HCT116 (cell line): ENCODE measurements at places on chromosomes 11 and 22. TPM values are rescaled to one million over a fixed set of nuclear protein-coding genes. Genes with fewer than 3 reads are reported as not detected.

Gene MISFA
- 3.2 TPM for total RNA-seq

- DNase-seq: no peak
Measured at GRCh38 chr11:32333320-32333991, 101.9 kb downstream of the WT1 start.

DNA sequence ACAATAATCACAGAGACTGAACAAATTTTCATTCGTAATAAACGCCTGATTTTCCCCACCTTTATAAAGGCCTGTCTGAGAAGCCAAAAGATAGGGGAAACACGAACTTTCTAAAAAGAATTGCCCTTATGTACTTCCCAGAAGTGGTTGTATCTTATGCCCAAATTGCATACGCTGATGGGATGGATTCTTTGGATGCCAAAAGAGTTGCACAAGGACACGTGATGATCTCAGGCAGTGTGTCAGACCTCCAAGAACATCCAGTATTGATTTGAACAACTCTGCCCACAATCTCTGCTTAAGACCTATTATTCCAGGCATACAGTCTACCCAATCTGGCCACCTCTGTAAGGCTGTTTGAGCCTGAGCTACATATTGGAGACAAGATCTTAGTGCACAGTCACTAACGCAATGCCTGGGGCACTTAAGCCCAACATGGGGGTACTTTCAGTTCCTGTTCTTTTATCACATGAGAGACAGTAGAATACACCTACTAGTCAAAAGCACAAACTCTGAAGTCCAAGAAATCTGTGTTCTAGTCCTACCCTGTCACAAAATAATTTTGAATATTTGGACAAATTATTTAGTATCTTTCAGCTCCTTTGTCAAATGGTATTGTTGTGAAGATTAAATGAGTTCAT lies 38.9 kb downstream of the OR10A6 start:
- DNase-seq: no peak

DNA sequence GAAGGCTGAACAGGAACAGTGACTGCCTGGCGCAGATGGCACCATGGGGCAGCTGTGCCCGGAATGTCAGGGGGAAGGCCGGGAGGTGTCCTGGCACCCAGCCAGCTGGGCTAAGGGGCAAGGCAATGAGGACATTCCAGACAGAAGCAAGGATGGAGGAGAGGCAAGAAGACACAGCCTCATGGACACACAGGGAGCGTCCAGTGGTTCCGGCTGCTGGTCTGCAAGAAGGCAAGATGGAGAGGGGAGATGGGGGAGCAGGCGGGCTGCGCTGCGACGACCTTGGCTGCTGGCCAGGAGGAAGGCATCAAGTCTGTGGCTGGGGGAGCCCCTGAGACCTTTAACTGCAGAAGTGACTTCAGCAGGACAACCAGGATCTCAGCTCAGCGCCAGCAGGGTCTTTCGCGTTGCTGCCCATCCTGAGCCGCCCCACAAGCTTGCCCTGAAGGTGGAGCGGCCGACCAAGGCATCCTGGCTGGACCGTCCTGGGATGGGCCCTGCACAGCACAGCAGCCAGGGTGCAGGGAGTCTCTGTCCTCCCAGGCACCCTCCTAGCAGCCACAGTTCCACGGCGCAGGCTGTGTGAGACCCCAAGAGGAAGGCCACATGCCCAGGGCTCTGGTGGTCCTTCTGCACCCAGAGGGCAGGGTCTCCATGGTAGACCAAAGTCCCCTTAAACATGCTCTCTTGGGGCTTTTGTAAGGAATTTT lies 531.7 kb downstream of the BRD1 start:
- DNase-seq: no peak

DNA sequence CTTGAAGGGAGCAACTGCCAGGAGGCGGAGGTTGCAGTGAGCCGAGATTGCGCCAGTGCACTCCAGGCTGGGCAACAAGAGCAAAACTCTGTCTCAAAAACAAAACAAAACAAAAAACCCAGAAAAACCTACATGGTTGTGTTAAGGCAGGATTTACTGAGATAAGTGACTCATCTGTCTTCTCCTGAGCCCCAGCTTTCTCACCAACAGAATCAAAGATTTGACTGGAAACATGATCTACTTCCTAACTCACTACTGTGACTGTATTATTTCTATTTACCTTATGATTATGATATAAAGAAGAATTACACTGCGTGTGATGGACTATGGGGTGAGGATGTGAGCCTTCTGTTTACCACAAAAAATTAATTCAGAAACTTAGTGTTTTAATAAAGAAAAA lies 21.8 kb downstream of the FAM118B start:
- DNase-seq: no peak

DNA sequence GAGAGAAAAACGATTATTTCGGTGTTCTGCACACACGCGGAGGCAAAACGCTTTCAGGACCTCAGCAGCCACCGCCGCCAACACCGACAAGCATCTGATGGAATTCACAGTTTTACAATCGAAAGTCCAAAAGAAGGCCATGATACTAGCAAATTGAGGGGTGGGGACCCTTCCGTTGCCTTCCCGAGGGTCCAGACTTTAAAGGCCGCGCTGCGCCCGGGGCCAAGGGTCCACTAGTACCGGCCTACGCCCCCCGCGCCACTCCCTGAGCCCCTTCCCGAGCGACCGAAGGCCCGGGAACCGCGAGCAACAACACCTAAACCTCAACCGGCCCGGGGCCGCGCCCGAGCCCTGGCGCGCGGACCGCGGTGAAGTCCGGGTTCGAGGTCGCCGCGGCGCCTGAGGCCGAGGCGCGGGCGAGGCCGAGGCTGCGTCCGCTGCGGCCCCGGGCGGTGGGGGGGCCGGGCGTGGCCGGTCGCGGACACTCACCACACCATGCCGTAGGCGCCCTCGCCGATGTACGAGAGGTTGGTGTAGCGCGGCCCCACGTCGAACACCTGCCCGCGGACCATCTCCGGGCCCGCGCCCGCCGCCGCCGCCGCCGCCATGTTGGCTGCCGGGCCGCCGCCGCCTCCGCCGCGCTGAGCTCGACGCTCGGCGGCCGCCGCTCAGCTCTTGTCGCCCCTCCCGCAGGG lies 465 bp downstream of the MAPK1 start:
- no peak for DNase-seq

Gene SLC22A6
- total RNA-seq: not detected

- DNase-seq: no peak
Measured at GRCh38 chr11:3139481-3140290, 25.4 kb downstream of the OSBPL5 start.

Gene NCR3LG1
- total RNA-seq: 1.5 TPM

Gene MAJIN
- total RNA-seq: not detected

- no peak for DNase-seq
Measured at GRCh38 chr11:47449541-47449940, 605 bp upstream of the RAPSN start.

Gene AGBL2
- total RNA-seq: not detected

Gene TENM4
- 0.05 TPM for total RNA-seq

Gene MYO18B
- 0.05 TPM for total RNA-seq

- no peak for DNase-seq
Measured at GRCh38 chr11:117145393-117145761, 1.3 kb downstream of the PAFAH1B2 start.

Gene PHETA2
- 0.22 TPM for total RNA-seq

Gene CEP126
- 2.0 TPM for total RNA-seq

- DNase-seq: no peak
Measured at GRCh38 chr11:75001686-75002085, 13.0 kb downstream of the NEU3 start.

Gene FSHB
- total RNA-seq: not detected

Gene DNAJB7
- not detected for total RNA-seq
